ENCODE measurements at places on chromosomes 4 and X.

GRCh38 chrX:118174516-118175098 lies 58.0 kb upstream of the KLHL13 start:
- DNase-seq: no peak

DNA sequence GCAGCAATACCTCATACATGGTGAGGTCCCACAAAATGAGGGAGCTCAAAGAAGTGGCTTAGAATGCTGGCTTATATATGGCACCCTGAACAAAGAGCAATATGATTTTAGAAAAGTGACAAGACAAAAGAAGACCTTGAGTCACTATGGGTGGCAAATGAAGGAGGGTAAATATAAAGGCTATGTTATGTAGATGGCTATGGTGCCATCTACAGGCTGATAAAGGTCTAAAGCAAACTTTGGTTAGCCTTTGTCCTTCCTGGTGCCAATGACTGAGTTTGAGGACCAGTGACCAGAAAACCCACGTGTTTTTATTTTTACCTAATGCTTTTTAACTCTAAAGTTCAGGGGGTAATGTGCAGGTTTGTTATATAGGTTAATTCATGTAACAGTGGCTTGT lies 151.8 kb downstream of the CCNG2 start:
- no peak for DNase-seq

GRCh38 chr4:88002786-88003185 lies 4.6 kb upstream of the PKD2 start:
- DNase-seq: no peak

DNA sequence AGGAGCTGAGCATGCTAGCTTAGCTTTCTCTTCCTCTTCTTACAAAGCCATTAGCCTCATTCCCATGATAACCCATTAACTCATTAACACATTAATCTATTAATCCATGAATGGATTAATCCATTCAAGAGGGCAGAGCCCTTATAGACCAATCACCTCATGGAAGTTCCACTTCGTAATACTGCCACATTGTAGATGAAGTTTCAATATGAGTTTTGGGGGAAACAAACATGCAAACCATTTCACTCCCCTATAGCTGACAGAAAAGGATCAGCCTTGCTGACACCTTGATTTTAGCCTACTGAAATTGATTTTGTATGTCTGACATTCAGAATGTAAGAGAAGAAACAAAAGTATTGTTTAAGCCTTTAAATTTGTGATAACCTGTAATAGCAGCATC lies 251.8 kb upstream of the GALNTL6 start:
- no peak for DNase-seq

- no peak for DNase-seq
Observed at GRCh38 chr4:37909332-37910090, 18.6 kb downstream of the TBC1D1 start.

- no peak for DNase-seq
Observed at GRCh38 chr4:127249066-127249766, 383.5 kb upstream of the INTU start.

DNA sequence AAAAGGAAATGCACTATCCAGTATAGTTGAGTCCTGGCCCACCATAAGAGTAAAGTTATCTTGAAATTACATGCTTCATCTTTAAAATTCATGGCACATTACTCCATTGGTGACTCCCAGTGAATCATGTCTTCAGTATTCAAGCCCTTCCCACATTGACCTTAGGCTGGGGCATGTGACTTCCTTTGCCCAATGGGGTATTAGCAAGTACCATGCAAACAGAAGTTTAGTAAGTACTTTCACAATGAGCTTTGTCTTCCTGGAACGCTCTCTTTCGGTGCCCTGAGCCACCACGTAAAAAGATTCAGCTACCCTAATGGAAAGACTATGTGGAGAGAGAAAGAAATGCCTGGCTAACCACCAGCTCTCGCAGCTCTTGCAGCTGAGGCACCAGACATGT lies 235.4 kb downstream of the HNRNPD start:
- no peak for DNase-seq
